ENCODE measurements at places on chromosomes 5 and 9.

DNA sequence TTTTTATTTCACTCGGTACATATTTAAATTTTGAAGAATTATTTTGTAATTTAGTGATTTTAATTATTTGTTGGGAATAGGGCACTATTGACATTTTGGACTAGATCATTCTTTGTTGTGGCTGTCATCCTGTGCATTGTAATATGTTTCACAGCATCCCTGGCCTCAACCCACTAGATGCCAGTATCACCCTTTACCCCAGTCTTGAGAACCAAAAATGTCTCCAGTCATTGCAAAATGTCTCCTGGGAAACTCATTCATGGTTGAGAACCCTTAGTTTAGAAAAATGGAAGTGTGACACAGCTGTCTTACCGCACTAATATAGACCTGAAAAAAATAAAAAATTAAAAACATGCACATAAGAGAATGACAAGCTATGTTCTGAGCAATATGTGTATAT lies 88.4 kb upstream of the CCDC152 start:
- DNase-seq = no peak

- no peak for DNase-seq
Measured at GRCh38 chr5:6715758-6716628, 2.8 kb downstream of the TENT4A start.

DNA sequence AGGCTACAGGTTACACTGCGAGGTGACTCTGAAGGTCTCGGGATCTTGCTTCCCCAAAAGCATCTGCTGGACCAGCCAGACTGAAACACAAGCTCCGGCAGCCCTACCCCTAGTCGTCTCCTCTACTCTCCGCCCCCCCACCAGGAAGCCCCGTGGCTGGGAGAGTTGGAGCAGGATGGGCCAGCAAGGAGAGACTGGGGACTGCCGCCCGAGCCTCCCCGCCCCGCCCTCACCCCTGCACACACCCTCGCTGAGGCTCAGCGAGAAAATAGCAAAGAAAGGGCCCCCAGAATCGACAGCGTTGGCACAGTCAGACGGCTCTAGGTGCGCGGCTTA lies 1.3 kb downstream of the TRIM7 start:
- no peak for DNase-seq

- DNase-seq = no peak
Measured at GRCh38 chr5:38562444-38563210, 6.2 kb upstream of the LIFR start.

DNA sequence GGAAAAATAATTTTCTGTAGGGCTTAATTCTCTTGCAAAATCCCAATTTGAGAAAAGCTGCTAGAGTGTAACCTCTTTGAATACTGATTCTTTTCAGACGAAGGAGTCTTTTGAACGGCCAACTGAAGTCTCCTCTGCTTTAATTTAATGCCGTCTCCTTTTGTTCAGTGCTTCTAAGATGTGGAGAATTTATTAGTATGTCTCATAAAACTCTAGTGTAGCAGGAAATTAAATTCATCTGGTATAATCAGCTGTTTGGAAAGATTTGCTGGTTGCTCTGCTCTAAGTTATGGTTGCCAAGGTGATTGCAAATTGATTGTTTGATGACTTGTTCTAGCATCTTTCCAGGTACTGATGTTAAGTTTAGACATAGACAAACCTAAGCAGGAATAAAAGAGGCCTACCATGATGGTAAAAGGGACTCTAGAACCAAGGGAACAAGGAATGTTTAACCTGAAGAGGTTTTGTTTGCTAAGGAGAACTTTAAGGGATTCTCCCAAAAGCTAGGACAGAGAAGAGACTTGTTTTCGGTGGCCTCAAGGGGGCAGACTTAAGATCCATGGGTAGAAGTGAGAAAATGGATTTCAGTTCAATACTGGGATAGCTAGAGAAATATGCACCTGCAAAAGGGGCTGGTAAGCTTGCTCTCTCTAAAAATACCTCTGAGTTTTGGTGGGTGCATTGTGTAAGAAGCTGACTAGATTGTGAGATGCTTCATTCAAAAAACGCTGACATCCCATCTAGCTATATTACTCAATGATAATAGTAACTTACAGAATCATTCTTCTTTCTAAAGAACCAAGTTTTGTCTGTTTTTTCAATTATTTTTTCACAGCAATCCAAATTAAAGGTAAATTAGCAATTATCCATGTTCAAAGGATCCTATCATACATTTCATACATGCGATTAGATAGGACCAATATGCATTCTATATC lies 5.7 kb upstream of the ADRB2 start:
- DNase-seq = no peak

GRCh38 chr9:37978983-37979382 lies 75.1 kb upstream of the SLC25A51 start:
- DNase-seq = no peak

GRCh38 chr5:173645890-173646574 lies 29.6 kb upstream of the BOD1 start:
- no peak for DNase-seq

DNA sequence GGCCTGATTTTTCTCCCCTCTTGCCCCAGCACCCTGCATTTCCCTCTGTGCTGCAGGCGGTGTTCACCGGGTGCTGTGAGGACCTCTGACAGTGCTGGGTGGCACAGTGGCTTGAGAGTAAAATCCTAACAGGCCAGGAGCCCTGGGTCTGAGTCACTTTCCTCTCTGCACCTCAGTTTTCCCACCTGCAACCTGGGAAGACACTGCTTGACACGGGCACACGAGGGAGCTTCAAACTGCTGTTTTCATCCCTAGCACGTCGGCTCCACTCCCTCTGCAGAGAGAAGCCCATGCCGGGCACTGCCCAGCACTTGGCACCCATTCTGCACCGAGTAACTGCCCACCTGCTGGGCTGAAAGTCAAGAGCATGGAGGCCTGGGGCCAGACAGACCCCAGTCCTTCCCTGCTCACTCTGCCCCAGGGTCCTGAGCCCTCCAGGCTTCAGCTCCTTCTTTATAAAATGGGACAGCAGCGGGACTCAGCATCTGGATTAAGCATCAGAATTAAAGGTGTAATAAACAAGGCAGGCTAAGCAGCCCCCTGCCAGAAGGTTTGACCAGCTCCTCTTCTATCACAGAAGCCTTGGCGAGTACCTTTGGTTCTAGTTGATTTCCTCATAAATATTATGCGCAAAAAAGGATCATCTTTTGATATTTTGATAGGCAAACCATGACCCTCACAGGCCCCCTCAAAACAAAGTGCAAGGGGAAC lies 5.2 kb downstream of the GFI1B start:
- no peak for DNase-seq

GRCh38 chr9:121906074-121906870 lies 186.8 kb downstream of the TTLL11 start:
- no peak for DNase-seq

DNA sequence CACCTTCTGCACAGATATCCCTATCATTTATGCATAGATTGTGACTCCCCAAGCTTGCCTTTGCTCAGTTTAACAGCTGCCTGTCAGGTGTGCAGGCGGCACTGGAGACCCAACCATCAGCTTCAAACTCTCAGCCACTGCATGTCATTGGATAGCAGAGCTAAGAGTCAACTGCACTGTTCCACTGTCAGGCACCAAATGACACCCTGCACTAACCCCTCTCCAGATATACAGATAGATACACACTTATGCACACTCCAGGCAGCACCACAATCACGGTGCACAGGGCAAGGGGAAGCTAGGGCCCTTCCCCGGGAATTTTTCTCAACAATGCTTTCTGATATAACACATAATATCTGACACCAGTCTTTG lies 142.3 kb downstream of the BNC2 start:
- DNase-seq = peak; percentile 20

Data from right kidney (tissue), 9 donors.